ENCODE measurements at places on chromosomes 7 and 10.

DNA sequence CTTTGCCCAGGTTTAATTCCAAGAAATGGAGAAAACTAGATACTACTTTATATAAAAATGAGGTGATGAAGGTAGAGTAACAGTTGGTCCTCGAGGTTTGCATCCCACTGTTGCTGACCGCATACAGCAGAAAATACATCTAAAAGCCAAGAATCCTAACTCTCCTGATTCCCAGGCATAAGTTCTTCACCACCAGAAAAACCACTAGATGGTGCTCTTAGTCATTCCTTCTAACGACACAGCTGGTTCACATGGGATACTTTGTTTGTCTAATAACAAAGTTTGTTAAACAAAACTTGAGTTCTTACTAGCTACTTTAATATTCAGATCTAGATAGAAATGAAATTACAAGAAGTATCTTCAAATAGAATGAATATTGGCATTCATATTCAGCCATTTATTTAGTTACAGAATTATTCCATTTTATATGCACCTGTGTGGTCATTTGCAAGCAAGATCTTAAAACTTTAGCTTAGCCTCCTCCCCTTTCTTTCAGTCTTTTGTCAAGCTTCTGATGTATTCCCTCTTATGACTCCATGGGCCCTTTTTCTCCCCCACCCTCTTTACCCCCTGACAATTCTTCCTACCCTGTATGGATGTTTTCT is 54.1 kb upstream of the CYP26C1 start:
- peak; percentile 19 for DNase-seq

GRCh38 chr7:94848992-94849576 is 58.3 kb upstream of the PPP1R9A start:
- DNase-seq = no peak

- DNase-seq = no peak
Observed at GRCh38 chr7:120996988-120997345, 8.5 kb downstream of the CPED1 start.

GRCh38 chr7:7956531-7957128 is 12.0 kb upstream of the GLCCI1 start:
- DNase-seq = peak; percentile 21

DNA sequence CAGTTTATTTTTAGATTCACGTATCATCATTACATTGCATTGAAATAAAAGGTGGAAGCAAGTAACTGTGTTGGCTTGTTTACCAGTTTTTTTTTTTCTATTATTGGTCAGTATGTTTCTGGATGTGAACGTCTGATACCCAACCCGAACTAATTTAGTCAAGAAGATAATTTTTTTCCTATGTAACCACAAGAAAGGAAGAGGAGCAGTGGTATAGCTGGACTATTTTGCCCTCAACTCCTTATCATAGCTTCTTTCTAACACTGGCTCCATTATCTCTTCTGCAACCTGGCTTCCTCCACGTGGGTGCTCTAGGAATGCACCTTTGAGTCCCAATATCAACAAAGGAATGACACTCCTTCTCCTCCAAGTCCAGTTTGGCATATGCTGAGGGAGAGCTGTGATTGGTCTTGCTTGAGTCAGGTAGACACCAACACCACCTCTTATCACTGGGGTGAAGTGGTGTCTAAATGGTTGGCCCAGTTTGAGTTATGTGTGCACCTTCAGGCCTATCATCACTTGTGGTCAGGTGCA is 29.4 kb downstream of the OR9A2 start:
- DNase-seq = no peak

- DNase-seq = no peak
Observed at GRCh38 chr10:1070919-1071318, 14.7 kb downstream of the WDR37 start.

DNA sequence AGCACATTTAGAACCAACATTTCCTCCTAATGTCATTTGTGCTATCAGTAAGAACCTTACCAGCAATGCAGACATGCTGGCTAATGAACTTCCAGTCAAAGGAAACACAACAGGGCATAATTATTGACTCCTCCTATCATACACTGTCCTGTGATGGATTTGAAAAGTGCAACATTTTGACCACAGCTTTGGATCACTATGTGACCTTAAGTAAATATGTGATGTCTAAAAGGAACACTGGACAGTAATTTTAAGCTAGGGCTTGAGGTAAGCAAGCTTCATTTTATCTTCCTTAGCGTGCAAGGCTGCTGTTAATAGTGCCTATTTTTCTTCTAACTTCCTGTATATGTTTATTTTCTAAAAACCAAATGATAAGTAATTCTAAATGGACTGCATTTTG is 240.6 kb upstream of the HGF start:
- no peak for DNase-seq

- DNase-seq = no peak
Observed at GRCh38 chr10:19947215-19947614, 131.0 kb downstream of the PLXDC2 start.

- peak; percentile 70 for DNase-seq
Observed at GRCh38 chr10:128069351-128070051, 56.7 kb downstream of the MKI67 start.

DNA sequence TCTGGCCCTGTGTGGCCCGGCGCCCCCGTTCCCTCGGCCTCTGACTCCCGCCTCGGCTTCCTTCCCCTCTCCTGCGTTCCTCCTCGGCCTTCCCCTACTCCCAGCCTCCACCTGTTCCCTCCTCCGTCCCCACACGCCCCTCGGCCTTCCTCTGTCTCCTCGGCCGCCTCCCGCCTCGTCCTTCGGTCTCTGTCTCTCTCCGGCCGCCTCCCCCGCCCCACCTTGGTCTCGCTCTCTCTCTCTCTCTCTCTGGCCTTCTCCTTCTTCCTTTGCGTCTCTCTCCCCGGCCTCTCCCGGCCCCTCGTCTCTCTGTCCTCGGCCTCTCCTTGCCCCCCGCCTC is 588 bp downstream of the GET4 start:
- DNase-seq = no peak

All from hepatic stellate cell (primary cell).